ENCODE measurements at places on chromosomes 6 and 20. TPM values are rescaled to one million over a fixed set of nuclear protein-coding genes. Genes with fewer than 3 reads are reported as not detected.
A peak's percentile ranks its signal among the peaks of the same experiment; 100 is the strongest.

Gene PAX1
- total RNA-seq, result not detected

DNA sequence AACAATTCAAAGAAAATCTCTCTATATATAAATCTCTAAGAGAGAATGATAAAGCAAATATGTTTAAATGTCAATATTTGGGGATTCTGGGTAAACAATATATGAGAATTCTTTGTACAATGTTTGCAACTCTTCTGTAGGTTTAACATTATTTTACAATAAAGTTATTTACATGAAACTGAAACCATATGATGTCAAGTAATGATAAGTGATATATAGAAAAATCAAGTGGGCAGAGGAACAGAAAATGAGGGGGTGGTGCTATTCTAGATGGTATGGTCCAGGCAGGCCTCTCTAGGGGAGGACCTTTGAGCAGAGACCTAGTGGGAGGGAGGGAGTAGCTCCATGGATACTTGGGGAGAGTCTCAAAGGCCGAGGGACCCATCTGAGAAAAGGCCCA is 16.4 kb upstream of the SCRT2 start:
- DNase-seq, result no peak

GRCh38 chr6:144334150-144334708 is 49.1 kb downstream of the UTRN start:
- DNase-seq, result no peak

DNA sequence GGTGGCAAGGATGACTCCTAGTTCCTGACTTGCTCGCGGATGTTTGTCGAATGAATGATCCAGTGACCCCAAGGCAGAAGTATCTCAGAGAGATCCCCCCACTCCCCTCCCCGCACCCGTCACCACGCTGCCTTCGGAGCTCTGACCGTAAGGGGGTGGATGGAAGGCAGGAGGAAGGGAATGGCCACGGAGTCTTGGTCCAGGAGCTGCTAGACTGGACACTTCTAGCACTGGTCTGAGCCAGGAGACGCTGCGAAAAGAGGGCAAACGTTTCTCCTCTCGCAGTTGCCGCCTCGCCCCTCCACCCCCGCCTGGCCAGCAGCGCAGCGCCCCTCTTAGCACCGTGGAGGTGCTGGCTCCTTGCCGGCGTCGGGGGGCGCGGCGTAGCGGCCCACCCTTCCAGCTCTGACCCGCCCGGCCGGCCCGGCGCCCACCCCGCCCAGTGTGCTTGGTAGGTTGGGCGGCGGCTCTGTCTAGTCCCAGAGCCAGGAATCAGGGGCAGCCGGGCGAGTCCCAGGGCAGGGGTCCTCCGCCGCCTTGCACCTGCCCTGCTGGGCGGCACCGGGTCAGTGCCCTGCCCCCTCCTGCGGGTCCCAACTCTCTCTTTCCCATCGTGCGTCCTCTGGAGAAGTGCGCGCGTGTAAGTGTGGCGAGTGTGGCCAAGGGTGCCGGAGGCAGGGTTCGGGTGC is 2.4 kb upstream of the DBNDD2 start:
- peak; percentile 7 for DNase-seq

Measured in endothelial cell of umbilical vein (primary cell).